Activated T-helper 1 cell treated with anti-CD3 and anti-CD28 coated beads, Interleukin-2, amount 50 U/mL, for 16 hours (primary cell): ENCODE measurements at places on chromosomes 4 and X.

DNA sequence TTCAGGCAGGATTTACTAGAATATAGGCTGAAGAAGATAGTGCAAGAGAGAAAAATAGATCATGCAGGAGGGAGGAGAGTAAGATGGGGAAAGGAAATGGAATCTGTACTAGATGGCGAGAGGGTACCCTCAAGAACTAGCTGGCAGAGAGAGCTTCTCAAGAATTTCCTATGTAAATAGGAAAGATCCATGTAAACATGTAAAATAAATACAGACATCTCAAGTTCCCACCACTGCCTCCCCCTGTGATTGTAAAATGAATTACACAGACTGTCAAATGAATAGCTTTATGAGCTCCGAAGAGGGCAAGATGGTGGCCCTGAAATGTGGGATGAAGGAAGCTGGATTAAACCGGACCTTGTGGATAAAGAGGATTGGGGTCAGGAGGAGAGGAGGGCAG is 178.0 kb downstream of the PALLD start:
- no peak for DNase-seq

DNA sequence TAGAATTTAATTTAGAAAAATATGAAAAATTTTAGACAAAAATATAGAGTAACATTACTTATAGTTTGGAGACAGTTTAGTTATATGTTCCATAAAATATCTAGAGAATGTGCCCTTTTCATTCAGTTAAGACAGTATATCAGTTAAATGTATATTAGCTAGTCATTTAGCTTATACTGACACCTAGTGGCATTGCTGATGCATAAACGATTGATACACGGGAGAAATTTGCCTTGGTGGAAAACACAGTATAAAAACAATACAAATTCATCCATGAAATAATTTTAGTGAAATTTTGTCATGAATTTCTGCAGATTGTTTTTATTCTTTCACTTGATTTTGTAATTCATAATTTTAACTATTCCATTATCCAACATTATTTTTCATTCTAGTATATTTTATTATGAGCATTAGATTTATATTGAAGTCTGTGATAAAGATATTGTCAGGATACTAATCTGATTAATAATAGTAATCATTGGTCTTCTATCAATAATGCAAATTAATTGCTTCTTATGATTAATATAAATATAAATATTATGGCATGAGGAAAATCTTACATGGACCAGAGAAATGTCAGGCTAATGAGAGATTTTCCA is 219.0 kb downstream of the TLL1 start:
- DNase-seq, result no peak

GRCh38 chr4:16120720-16121119 is 36.9 kb upstream of the PROM1 start:
- no peak for DNase-seq

- DNase-seq, result no peak
Observed at GRCh38 chr4:20430259-20430941, 178.7 kb downstream of the SLIT2 start.

- DNase-seq, result no peak
Observed at GRCh38 chr4:188374871-188375270, 235.6 kb downstream of the TRIML1 start.

GRCh38 chr4:14857475-14857874 is 144.8 kb upstream of the CPEB2 start:
- DNase-seq, result no peak

GRCh38 chr4:52423967-52424366 is 235.1 kb downstream of the USP46 start:
- DNase-seq, result no peak

DNA sequence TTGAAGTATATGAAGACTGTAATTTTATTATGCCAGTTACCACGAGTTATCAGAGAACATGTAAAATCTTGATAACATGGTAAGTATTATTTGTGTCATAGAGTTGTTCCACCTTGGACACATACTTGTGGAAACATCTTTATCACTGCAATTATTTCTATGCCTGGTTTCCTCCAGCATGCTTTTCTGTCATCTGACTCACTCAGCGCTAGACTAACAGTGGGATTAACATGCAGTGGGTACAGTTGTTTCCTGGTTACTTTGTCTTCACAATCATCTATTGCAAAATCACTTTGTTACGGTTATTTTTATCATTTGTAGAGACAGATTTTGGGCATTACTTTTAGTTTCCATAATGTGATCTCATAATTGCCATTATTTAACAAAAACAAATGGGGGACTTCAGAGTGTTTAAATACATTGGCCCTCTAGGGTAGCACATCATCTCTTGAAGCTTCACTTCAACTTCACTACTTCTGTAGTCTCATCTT is at the start of gene STATH:
TSS of gene STATH (plus strand) at position 441 of the 491 bp plus-strand sequence. CDS start 2,472 bp downstream, outside the sequence.
- no peak for DNase-seq

DNA sequence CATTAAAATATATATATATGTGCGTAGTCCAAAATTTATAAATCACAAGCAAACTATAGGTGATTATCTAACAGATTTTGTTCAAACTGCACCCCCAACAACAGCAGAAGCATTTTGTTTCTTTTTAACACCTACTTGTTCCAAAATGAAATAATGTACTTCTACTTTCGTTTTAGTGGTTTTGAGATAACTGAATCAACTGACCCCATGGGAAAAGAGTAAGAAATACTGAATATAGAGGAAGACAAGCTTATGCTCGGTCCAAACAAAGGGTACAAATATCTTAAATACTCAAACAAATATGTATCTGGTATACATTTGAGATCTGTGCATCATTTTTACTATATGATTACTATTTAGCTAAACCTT is 22.4 kb downstream of the MAP7D3 start:
- no peak for DNase-seq

- DNase-seq, result no peak
Observed at GRCh38 chr4:100738196-100739165, 220.7 kb upstream of the EMCN start.

DNA sequence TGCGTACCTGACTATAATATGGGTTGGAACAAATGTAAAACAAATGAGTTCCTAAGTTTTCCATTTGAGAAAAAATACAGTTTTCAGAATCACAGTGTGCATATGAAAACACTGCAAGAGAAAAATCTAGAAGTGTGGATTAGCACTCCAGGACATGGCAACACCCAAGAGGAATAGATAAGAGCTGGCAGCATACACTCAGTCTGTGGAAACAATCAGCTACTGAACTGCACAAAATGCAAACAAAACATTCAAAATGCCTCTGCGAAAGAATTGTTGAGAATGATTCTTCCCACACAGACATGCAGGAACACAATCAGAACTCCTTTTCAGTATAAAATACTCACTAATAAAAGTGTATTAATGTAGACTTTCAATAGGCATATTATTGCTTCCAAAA is 39.9 kb downstream of the ATP8A1 start:
- no peak for DNase-seq
